Activated CD4-positive, alpha-beta T cell treated with anti-CD3 and anti-CD28 coated beads, Interleukin-2, amount 50 U/mL, for 4 hours (primary cell): ENCODE measurements at places on chromosomes 1 and 21.

GRCh38 chr1:167711797-167712196 is 10.0 kb upstream of the MPZL1 start:
- no peak for DNase-seq

DNA sequence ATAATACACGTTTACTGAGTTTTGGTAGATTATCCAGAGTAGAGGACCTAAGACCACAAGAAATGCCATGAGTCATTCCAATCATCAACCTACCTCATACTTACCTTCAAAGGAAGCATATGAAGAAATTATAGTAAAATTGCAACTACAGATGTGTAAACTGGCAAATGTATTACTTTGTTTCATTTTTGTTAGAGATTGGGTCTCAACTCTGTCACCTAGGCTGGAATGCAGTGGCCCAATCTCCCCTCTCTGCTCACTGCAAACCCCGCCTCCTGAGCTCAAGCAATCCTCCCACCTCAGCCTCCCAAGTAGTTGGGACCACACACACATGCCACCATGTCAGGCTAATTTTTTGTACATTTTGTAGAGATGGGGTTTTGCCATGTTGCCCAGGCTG is 5.2 kb downstream of the TMCO1 start:
- no peak for DNase-seq

DNA sequence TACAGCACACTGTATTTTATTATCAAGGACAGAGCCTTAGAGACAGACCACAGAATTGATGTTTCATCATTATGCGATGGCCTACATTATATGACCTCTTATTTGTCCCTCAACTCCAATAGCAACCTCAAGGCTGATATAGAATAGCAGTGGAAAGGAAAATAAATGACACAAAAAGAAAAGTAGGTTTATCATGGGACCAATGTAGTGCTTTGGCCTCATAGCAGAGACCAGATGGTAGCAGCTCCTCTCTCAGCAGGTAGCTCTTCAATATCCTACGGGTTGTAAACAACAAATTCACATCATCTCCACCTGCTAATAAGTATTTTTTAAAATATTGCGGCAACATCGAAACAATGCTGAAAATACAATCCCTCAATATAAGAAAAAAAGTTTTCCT is 25.2 kb downstream of the ANP32E start:
- no peak for DNase-seq

- no peak for DNase-seq
These were observed 141.4 kb downstream of the RUNX1 start for GRCh38 chr21:34907461-34908418.

- no peak for DNase-seq
These were observed 24.5 kb downstream of the AK2 start for GRCh38 chr1:33012165-33012564.

DNA sequence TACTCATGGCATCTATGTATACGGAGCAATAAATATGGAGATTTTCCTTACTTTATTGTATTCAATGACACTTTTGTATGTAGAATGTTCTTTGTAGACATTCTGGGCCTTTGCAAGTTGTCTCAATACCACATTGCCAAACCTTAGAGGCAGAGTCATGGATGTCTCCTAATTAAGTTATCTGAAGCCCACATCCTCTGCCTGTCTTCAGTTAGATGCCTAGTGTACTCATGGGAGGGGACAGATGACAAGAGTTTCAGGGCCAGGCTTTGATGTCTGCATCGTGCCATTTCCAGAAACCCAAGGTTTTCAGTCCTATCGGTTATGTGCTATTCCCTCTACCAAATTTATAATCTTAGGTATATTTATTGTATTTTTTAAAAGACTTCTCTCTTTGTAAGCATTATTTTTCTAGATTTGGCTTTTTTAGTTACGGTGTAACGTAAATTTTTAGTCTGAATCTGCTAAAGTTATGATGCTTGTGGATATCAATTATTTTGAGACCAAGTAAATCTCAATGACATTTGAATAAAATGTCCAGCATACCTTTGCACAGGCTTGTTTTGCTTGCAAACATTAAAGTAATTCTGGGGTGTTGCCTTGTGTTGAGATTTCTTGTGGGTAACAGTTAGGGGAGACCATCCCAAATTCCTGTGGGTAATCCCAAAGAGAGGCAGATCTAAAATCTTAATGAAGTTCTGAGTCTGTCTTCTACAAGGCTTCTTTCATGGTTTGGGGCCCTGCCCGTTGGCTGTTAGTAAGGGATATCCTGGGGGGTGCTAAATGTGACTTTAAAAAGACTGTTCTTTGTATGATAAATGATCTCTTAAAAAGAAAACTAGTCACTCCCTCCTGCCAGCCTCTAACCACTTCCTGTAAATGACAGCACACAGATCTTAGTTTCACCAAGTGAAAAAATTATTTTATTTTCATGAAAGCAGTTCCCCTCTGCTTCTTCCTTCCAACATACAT is 8.0 kb upstream of the MACF1 start:
- DNase-seq = peak; percentile 49

- no peak for DNase-seq
These were observed 1.2 kb downstream of the KCNQ4 start for GRCh38 chr1:40784771-40785151.

GRCh38 chr1:168116327-168116799 is 20.4 kb downstream of the GPR161 start:
- DNase-seq = no peak

DNA sequence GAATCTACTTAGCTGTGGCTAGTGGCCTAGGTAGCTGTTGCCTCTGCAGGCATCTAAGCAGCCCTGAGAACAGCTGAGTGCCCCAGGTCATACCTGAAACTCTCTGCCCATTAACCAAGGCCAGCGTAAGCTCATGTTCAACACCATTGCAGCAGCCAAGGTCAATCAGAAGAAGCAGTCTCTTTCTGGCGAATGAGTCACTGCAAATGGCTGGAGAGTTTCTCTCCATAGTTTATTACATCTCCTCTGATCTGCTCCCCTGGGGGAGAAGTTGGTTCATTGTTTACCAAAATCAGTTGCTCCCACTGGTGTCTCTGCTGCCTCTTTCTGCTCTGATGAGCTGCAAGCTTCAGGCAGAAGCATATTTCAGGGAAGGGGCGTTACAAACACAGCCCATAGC is 6.9 kb upstream of the BCL9 start:
- no peak for DNase-seq

- DNase-seq = peak; percentile 43
These were observed 7.7 kb downstream of the CNIH3 start for GRCh38 chr1:224623743-224624333.

GRCh38 chr1:99704356-99704816 is 58.5 kb downstream of the PALMD start:
- no peak for DNase-seq

- no peak for DNase-seq
These were observed 15.3 kb upstream of the CLIC6 start for GRCh38 chr21:34653522-34653921.

DNA sequence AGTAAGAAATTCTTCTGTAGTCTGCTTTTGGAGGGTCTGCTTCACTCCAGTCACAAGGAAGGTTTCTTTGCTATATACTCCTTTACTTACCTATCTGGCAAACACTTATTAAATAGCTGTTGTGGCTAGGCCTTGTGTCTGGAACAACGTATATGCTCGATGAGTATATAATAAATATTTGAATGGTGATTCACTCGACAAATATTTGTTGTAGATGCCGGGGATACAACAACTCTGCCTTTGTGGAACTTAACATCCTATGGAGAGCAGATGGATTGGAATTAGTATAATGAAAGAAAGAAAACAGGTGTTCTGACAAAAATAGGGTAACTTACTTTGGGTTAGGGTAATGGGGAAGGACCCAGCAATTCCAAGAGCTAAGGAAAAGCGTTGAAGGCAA is 31.1 kb downstream of the KPNA6 start:
- no peak for DNase-seq

- no peak for DNase-seq
These were observed 89.0 kb upstream of the CHODL start for GRCh38 chr21:18155508-18156193.

- no peak for DNase-seq
These were observed 12.5 kb downstream of the RHOC start for GRCh38 chr1:112694363-112694929.

GRCh38 chr1:180358649-180359048 is 128.6 kb downstream of the LHX4 start:
- no peak for DNase-seq

GRCh38 chr1:196609370-196609737 is 1.1 kb upstream of the KCNT2 start:
- DNase-seq = no peak

- DNase-seq = no peak
These were observed 252.4 kb upstream of the B3GALT2 start for GRCh38 chr1:193438771-193439170.

DNA sequence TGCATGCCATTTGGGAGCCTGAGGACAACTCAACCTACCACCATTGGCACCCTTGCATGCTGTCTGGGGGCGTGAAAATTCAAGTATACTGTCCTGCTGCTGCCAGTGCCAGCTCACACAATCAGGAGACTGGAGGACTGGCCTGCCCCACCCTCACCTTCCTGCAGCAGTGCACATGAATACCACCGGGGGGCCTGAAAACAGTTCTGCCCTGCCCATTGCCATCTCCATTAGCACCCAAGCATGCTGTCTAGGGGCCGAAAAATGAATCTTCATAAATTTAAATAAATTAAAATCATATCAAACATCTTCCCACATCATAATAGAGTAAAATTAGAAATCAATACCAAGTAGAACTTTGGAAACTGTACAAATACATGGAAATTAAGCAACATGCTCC is 322.1 kb upstream of the TMPRSS15 start:
- no peak for DNase-seq

DNA sequence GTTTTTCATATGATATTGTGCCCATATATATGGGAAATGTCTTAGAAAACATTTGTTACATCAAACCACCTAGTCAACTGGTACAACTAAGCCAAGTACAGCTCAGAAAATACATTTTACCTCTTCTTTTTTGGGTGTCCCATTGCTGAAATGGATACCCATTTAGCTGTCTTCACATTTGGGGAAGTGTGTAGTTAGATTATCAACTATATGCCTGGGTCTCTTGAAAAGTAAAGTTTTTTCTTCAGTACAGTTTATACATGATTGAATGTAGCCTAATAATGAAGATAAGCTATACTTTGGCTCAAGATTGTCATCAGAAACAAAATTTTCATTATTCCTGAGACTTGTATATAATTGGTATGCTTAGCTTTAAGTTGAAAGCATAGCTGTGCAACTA is 2.0 kb downstream of the AGO3 start:
- no peak for DNase-seq

DNA sequence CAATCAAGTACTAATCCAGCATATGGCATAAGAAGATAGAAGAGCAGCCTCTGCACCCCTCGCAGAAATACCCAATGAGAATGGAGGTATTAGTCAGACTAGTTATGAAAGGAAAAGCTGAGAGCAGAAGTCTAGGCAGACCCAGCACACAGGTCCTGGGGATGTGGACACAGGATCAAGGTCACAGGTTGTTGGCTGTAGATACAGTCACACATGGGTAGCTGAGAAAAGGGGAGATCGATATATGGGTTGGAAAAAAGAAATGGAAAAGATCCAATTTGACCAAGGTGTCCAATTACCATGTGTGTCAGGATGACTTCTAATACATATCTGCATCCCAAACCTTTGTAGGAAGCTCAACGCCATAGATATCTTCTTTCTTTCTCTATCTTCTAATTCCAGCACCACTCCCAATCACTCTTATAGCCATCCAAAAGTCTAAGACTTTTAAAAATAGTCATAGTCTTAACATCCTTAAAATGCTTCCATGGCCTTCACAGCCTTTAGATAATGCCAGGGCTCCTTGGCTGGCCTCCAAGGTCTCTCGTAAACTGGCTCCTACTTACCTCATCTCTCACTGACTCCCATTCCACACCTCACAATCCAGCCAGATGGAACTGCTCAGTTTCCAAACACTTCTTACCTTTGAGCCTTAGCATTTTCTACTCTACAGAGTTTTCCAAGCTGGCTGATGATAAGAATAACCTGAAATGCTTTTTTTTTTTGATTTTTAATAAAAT is 8.3 kb upstream of the ZC3H11B start:
- no peak for DNase-seq

GRCh38 chr1:46520063-46520911 is 30.7 kb downstream of the DMBX1 start:
- no peak for DNase-seq

GRCh38 chr1:171472183-171472647 is 13.1 kb upstream of the PRRC2C start:
- no peak for DNase-seq

GRCh38 chr1:65479554-65480204 is 59.2 kb downstream of the LEPR start:
- DNase-seq = no peak

- no peak for DNase-seq
These were observed 26.1 kb upstream of the MAN1A2 start for GRCh38 chr1:117341123-117341522.

GRCh38 chr21:17611414-17612022 is 1.2 kb downstream of the BTG3 start:
- DNase-seq = peak; percentile 79

DNA sequence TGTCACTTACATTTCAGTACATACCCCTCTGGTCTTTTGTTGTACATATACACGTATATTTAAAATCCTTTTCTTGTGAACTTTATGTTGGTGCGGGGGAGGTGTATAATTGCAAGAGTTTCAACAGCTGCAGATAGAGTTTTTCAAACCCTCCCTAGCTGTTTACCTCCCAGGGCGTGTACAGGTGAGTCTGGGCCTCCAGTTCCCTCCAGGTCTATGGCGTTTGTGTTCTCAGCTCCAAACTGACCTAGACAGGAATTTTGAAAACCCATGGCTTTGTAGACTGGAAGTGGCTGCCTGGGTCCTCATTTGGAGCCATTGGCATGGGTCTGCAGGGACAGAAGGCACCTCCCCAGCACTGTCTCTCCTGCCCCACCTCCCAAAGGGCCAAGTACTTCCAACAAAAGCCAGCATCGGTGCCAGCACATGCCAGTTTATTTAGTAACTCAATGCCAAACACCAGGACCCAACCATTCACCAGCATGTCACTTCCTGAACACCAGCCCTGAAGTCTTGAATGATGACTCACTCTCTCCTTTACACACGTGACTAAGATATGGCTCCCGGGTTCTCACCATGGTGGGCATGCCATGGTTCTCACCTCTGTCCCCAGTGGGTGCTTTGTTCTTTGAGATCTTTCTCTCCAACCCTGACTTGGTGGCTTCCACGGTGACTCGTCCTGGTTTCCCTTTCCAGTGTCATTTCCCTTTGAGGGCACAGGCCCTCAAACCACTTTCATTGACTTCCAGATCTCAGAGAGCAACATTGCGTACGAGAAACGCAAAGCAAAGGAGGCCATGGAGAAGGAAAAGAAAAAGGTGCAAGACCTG is 57.3 kb upstream of the EFHD2 start:
- peak; percentile 2 for DNase-seq

GRCh38 chr1:203557390-203557789 is 63.4 kb downstream of the OPTC start:
- DNase-seq = no peak

- no peak for DNase-seq
These were observed 88.1 kb downstream of the BACH1 start for GRCh38 chr21:29386803-29387202.

GRCh38 chr1:43524804-43525203 is 5.9 kb upstream of the PTPRF start:
- DNase-seq = no peak

GRCh38 chr1:31394584-31395193 is 18.3 kb upstream of the SERINC2 start:
- DNase-seq = peak; percentile 76
